NCI-H2107 (cell line): ENCODE measurements at places on chromosomes 11 and 22.

GRCh38 chr22:24428751-24429410 lies 1.5 kb downstream of the ADORA2A start:
- DNase-seq, result no peak

DNA sequence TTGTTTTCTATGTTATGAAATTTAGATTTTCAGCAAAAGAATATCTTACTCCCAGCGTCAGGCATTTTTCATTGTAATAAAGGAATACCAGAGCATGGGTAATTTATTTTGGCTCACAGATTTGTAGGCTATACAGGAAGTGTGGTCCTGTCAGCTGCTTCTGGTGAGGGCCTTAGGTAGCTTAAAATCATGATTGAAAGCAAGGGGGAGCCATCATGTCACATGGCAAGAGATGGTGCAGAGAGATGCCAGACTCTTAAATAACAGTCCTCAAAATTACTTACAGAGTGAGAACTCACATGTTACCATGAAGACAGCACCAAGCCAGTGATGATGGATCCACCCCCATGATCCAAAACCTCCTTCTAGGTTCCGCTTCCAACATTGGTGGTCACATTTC lies 825.0 kb upstream of the CHORDC1 start:
- DNase-seq, result no peak

DNA sequence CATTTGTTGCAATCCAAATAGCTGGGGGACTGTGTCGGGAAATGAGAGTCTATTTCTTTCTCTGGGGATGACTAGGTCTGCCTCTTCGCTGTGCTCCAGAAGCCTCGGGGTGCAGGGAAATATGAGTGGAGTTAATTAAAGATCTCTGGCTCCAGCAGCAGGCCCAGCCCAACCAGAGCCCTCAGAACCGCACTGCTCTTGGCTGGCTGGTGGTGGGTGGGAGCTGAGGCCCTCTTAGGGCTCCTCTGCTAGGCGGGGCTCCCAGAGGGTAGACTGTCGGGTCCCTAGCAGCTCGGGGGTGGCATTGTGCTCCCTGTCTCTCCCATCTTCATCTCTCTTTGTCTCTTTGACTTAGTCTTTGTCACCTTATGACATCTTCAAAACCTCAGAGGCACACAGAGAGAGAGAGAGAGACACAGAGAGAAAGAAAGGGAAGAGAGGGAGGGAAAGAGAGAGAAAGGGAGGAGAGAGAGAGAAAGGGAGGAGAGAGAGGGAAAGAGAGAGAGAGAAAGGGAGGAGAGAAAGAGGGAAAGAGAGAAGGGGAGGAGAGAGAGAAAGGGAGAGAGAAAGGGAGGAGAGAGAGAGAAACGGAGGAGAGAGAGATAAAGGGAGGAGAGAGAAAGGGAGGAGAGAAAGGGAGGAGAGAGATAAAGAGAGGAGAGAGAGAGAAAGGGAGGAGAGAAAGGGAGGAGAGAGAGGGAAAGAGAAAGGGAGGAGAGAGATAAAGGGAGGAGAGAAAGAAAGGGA lies 20.2 kb downstream of the MPPED1 start:
- no peak for DNase-seq

DNA sequence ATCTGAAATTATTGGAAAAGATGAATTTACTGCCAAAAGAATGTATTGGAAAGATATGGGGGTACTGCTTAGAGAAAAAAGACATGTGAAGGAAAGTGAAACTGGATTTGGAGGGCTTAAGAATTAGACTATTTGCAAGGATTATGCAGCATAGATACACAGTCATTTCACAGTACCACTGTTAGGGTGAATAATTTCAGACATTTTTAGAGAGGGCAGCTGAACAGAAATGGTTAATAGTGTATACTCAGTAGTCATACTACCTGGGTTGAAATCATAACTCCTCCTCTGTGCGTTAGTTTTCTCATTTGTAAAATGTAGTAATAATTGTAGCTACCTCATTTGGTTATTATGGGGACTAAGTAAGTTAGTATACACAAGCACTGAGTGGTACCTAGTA lies 33.0 kb downstream of the GAS2 start:
- DNase-seq, result no peak

DNA sequence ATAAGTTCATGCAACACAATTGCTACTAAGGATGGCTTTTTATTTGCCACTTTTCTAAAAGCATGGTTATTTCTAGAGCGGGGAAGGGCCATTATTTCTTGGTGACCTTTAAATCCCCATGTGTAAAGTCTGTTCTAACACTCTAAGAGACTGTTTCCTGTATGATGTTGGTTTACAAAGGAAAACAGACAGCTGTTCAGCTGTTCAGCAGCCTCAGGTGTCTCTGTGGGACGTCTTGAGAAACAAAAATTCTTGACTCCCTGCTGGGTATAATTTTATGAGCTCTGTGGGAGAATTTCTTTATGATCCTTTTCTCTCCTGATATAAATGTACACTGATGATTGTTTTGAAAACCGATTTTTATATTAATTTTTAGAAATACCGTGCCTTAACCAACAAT lies 13.9 kb downstream of the MUC15 start:
- no peak for DNase-seq

DNA sequence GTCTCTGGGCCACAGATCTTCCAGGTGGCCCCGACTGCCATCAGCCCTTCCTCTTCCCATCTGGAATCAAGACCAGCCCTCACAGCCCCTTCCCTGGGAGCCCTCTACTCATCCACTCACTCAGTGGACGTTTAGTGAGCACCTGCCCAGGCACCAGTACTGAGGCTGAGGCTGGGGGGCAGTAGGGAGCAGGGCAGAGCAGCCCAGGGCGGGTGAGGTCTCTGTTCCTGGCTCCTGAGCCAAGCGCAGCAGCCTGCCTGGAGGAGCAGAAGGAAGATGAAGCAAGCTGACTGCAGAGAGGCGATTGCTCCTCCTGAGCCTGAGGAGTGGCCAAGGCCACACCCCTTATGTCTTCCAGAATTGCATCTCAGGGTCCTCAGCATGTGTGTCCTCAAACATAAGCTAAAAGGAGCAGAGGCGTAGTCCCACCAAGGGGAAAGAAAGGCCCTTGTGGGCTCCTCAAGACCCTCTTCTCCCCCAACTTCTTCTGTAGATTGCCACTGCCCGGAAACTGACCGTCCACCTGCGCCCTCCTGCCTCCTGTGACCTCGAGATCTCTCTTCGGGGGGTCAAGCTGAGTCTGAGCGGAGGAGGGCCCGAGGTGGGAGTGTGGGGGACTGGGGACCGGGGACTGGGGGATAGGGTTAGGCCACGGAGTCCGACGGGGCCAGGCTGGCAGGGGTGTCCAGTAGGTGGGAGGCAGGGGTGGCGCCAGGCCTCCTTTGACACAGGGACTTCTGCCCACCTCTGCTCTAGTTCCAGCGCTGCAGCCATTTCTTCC lies 5.8 kb downstream of the MAPK8IP2 start:
- no peak for DNase-seq

GRCh38 chr11:58649623-58650022 lies 27.2 kb downstream of the CNTF start:
- DNase-seq, result no peak

DNA sequence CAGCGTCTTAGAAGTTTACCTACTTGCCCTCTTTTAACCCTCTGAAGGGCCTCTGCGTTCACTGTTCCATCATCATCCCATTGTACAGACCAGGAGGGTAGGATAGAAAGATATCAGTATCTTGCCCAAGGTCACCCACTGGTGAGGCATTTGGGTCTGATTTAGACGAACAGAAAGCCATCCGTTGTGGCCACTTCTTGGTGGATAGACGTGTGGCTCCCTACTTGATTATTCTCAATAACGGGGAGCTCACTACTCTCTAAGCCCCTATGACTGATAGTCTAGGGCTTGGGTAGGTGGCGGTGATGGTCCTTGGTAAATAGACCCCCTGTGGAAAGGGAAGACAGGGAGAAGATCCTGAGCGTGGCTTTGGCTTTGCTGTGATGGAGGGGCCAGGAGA lies 28.6 kb upstream of the PRR5 start:
- DNase-seq, result no peak

DNA sequence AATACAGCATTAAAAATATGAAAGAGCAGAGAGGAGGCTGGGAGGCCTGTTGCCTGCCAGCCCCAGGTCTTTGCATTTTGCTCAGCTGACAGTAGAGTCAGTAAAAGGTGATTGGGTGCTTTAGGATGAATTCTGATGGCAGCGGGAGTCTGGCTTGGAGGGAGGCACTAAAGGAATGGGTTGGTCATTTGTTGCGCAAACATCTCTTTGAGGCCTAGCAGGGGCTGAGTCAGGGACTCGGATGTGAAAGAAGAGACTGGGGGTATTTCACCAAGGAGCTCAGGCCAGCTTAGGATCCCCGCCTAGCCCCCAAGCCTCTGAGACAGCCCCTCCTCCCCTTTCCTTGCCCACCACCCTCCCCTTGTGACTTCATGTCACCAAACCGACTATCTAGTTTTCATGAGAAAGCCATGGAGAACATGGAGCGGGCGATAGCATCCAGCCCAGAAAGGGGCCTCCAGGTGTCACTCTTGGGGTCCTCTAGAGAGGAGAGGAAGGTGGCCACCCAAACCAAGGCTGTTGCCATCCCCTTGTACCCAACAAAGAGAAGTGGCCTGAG lies 9.7 kb downstream of the DGKZ start:
- no peak for DNase-seq

DNA sequence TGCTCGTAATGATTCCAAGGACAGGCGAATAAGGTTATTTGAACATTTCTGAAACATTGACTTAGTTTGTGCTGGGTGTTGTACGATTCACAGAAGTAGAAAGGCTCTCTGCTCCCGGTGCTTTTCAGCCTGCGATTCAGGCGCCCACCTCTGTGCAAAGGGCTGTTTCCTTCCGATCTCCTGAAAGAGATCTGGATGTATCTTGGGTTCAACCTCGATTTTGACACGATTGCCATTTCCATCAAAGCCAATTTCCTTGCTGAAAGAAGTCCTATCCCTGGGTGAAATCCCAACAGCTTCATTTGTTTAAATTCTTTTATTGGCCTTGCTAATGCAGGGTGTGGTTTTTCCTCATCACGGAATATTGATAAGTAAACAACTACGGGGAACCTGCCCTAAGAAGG lies 1.1 kb upstream of the ZC3H12C start:
- no peak for DNase-seq

GRCh38 chr22:40419718-40420117 lies 49.3 kb downstream of the SGSM3 start:
- no peak for DNase-seq

GRCh38 chr22:22213231-22213630 lies 31.4 kb upstream of the VPREB1 start:
- DNase-seq, result no peak

DNA sequence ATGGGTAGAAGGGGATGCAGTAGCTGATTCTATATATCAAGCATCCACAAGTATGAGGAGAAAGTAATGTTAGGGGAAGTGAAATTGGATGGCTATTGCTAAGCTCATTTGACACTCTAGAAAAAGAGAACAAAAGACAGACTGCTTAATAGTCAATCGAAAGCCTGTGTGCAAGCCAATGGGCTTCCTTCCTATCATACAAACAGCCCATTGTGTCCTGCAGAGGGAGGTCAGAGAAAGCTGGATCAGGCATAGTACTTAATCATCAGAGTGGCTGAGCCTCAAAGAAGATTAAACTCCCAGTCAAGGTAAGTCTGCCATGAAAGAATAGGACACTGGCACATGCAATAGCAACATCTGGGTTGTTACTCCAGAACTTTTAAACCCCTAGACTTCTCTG lies 50.9 kb upstream of the PGR start:
- no peak for DNase-seq

DNA sequence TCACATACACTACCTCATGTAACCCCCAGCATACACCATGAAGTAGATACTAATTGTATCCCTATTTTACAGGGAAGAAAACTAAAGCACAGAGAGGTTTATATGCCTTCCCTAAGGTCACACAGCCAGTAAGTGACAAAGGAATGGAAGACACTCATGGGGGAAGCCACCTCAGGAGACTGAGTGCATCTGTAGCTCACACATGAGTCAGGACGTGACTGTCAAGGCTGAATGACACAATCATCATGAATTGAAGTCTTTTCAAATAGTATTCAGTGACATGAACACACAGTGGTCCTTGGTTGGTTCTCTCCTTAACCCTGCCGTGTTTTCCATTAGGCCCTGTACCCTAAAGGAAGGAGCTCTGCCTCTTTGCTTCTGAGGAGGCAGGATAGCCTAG lies 463.0 kb downstream of the NTM start:
- no peak for DNase-seq
